T-cell (primary cell): ENCODE measurements at places on chromosomes 7 and 10.

- no peak for DNase-seq
Observed at GRCh38 chr7:27611059-27611458, 51.6 kb downstream of the HIBADH start.

DNA sequence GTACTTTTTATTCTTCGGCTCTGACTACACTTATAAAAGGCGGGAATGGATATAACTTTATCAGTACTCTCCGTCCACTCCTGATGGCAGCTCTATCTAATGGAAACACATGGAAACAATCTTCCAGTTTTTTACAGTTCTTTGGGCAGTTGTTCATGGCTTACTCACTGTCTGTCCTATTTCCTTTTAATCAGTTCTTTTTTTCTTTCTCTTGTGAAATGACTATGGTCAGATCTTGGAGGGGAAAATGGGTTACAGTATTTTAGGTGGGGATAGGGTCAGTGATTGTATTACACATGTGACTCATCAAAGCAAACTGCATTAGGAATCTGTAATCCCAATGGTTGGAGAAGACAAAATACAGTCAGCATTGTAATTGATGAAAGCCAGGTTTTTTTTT lies 112.4 kb downstream of the BICC1 start:
- DNase-seq, result no peak

- no peak for DNase-seq
Observed at GRCh38 chr10:132002004-132002403, 20.3 kb upstream of the BNIP3 start.

DNA sequence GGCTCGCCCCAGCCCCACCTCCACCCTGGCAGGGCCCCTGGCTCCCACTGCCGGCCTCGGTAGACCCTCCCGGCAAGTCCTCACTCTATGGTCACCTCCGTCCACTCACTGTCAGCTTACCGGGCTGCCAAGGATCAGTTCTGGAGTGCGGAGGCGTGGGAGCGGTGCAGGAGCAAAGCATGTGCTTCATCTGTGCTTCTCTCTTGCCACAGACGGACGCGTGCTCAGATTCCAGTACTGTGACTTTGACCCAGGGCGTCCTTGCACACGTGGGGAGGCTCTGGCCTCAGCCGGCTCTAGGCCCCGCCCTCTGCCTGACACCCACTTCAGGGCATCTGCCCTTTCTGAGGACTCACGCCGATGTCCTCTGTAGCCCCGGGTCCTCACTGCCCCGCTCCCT lies 547.5 kb upstream of the FOXK1 start:
- no peak for DNase-seq

DNA sequence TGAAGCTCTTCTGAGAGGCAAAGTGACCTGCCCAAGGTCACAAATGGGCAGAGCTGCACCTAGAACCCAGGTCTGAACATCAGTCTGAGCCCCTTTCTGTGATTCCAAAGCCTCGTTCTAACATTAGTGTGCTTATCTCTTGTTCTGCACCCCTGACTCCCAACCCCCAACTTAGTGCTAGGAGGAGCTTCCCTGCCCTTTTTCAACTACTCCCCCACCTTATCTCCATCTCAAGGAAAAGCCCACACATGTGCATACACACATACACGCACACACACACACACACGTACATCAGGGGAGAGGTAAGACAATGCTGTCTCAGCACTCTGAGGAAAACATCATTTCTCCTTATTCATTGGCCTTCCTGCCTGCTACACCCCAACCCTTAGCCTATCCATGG lies 8.3 kb downstream of the PRRT4 start:
- no peak for DNase-seq
